Bronchus fibroblast of lung (primary cell): ENCODE measurements at places on chromosomes 2 and 18. TPM values are rescaled to one million over a fixed set of nuclear protein-coding genes. Genes with fewer than 3 reads are reported as not detected.

Gene ANKRD29
- total RNA-seq, result 0.67 and 0.89 TPM in 2 replicates

Gene CNTNAP5
- not detected in 2 replicates for total RNA-seq

Gene CFAP221
- total RNA-seq, result not detected in 2 replicates

Gene SAG
- total RNA-seq, result not detected in 2 replicates

Gene CCDC85A
- total RNA-seq, result 0.15 and 0.34 TPM in 2 replicates
